Left renal cortex interstitium (tissue), 4 donors: ENCODE measurements at places on chromosomes 16 and 17. TPM values are rescaled to one million over a fixed set of nuclear protein-coding genes. Genes with fewer than 3 reads are reported as not detected.

The EFCAB5 gene
- 4.3 TPM for polyA plus RNA-seq

The TEX19 gene
- not detected for polyA plus RNA-seq

The KAT7 gene
- polyA plus RNA-seq, result 44.4 TPM

The CX3CL1 gene
- 48.4 TPM for polyA plus RNA-seq

The FXR2 gene
- 46.3 TPM for polyA plus RNA-seq

The CHD9 gene
- polyA plus RNA-seq, result 50.1 TPM

The ABCA9 gene
- 1.8 TPM for polyA plus RNA-seq

The LHX1 gene
- 114 TPM for polyA plus RNA-seq

DNA sequence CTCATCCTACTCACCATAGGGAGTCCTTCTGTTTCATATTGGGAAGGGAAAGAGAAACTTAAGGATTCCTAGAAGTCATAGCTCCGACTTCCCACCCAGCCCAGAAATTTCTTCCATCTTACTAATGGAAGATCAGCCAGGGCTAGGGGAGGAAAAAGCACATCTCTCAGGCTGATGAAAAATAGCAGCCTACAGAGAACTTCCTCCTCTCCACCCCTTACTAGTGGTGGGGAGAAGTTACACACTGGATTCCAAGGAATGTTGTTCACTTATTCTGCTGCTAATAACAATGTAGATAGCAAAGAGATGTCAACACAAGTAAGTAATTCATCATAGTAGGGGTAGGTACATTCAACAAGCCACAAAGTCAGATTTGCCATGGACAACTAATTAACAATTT lies 94.4 kb downstream of the SPACA3 start:
- DNase-seq, result no peak

DNA sequence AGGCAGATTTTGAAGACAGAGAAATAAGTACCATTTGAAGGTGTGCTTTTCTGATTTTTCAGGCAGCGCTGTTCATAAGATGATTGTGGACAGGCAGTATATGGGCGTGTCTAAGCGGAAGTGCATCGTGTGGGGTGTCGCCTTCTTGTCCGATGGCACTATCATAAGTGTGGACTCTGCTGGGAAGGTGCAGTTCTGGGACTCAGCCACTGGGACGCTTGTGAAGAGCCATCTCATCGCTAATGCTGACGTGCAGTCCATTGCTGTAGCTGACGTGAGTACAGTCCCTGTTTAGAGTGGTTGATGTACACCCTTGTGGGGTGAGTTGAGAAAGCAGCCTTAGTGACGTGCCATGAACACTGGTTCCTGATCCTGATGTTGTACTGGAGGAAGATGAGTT lies 10.7 kb downstream of the UTP4 start:
- no peak for DNase-seq

- no peak for DNase-seq
These were observed 132.4 kb downstream of the MAF start for GRCh38 chr16:79468121-79468552.

DNA sequence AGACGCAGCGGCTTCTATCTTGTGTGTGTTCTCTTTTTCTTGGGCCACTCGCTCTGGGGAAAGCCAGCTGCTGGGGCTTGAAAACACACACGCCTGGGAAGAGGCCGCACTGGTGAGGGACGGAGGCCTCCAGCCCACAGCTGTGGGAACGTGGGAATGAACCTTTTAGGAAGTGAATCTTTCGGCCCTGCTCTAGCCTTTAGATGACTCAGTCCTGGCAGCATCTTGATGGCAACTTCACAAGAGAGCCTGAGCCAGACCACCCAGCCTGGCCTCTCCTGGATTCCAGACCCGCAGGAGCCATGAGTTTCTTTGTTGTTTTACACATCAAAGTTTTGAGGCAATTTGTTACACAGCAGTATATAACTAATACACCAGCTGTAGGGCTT lies 2.2 kb upstream of the PDPK1 start:
- no peak for DNase-seq

- DNase-seq, result no peak
These were observed 24.8 kb upstream of the NSRP1 start for GRCh38 chr17:30091771-30092170.

- DNase-seq, result no peak
These were observed 10.6 kb downstream of the RSPRY1 start for GRCh38 chr16:57196753-57197152.

GRCh38 chr16:88472069-88472468 lies 19.0 kb downstream of the ZFPM1 start:
- no peak for DNase-seq

GRCh38 chr17:32240750-32241149 lies 24.9 kb upstream of the RHBDL3 start:
- DNase-seq, result no peak

- no peak for DNase-seq
These were observed 93.2 kb downstream of the CACNG3 start for GRCh38 chr16:24349320-24349719.

DNA sequence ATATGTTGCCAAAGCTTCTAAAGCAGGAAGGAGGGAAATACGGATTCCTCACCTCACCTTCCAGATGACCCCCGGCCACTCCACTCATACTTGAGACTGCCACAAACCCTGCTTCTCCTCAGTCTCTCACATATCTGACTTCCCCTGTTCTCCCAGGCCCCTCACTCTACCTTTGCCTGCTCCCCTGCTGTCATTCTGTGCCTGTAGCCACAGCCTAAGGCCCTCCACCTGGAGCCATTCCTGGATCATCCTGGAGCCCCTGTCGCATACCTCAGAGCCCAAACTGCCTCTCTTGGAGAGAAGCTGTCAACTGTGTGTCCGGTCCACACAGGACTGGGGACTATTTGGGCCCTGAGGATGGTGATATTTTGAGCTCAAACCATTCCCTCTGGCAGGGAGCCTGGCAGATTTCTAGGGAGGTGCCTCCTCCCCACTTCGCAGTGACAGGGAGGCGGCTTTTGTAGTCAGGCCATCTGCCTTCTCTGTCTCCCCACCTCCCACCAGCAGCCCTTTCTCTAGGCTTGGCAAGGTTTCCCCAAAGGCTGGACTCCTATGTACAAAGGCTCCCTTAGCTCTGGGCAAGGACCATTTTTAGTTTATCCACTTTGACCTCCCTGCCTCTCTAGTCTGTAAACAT lies 2.3 kb upstream of the MED24 start:
- DNase-seq, result no peak

- no peak for DNase-seq
These were observed 25.6 kb upstream of the TAC4 start for GRCh38 chr17:49873466-49873865.

DNA sequence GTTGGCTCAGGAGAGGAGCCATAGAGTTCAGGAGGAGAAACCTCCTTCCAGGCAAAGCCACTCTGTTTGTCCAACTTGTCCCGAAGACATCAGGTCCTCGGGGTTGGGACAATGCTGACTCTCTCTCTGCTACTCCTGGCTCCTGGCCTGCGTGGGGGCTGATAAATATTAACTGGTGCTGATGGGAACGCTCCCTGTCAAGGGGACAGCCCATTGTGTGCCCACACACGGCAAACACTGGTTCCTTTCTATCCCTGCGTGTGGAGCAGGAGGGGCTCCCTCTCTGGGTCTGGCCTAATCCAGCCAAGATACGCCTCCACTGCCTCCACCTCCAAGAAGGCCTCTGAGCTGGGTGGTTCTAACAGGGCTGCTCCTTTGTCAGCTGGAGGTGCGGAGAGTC lies 4.4 kb downstream of the KIF19 start:
- DNase-seq, result no peak

GRCh38 chr17:245611-246010 lies 64.2 kb upstream of the DOC2B start:
- no peak for DNase-seq

DNA sequence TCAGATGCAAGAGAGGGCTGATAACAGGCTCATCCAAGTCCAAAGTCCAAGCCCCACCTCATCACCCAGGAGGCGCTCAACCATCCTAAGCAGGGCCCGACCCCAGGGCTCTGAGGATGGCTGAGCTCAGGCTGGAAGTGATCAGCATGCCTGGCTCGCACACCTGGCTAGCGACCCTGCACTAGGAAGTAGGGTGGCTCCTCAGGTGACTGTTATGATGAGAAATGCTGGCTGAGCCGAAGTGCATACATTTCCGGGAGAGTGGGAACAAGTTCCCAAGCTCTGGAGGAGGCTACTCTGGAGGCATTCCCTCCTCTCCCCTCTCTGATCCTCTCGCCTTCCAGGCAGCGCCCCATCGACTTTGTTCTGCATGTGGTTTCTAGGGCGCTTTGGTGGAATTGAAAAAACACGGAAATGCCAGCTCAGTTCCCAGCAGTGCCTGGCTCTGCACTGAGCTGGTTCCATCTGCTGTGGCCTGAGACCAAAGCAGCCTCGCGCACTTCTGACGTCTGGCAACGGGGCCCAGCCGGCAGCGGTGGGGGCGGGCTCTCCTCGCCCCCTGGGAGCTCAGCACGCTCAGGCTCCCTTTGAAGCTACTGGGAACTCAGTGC lies 130.3 kb downstream of the IRF8 start:
- DNase-seq, result no peak

GRCh38 chr17:81388612-81389367 lies 6.5 kb upstream of the BAHCC1 start:
- no peak for DNase-seq

DNA sequence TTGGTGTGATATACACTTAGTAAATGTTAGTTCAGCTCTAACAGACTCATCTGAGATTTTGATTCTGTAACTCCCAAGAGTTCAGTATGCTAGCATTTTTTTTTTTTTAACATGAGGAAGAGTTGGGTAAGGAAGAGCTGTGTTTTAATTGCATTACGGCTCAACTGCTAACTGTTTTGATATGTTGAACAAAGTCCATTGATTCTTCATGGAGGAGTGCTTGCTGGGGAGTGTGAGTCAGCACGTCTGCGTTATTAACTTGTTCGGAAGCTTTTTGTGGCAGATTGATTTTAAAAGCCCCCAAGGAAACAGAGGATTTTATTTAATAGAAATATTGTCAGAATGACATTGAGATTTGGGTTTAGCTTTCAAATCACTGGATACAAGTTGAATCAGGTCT lies 45.8 kb downstream of the PITPNC1 start:
- no peak for DNase-seq

- DNase-seq, result no peak
These were observed 45.8 kb downstream of the IRF8 start for GRCh38 chr16:85944572-85945423.

GRCh38 chr16:600781-601180 lies 10.9 kb downstream of the RAB40C start:
- DNase-seq, result no peak
